ENCODE measurements at places on chromosomes 2 and 18.

GRCh38 chr18:67376372-67376771 lies 140.1 kb downstream of the DSEL start:
- DNase-seq = no peak

GRCh38 chr2:129812071-129812470 lies 167.4 kb upstream of the RAB6C start:
- DNase-seq = peak; percentile 83

- DNase-seq = no peak
These were observed 10.8 kb upstream of the MYO1B start for GRCh38 chr2:191234376-191234775.

DNA sequence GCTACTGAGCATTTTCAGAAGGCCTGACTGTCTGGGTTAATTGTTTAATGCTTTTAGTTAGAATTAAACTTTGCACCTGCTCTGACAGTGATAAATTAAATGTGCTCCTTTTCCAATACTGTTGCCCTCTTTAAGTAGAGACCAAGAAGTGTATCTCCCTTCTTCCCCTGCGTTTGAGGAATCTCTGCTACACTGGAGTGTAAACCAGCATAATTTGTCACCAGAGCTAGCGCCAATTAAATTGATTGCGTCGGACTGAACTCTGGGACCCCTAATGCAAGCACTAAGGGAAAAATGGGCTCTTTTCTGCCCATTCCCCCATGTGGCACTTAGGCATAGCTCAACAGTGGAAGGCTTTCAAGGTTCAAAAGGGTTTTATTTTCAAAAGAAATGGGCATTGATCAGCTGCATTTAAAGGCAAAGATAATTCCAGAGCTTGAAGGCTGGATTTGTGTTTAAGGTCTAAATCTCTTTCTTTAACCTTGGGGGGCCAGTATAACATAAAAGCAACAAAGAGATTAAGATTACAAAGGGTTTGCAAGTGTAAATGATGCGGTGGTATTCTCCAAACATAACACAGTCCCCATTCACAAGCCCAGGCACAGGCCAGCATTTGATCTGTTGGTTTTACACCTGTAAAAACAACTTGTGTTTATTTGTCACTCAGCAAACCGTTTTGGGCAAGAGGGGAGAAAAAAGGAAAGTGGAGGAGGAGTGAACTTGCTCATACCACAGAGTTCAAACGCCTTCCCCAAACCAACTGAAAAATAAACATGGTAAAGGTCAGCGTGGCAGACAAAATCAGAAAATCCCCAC lies 427.6 kb downstream of the BCL11A start:
- no peak for DNase-seq

DNA sequence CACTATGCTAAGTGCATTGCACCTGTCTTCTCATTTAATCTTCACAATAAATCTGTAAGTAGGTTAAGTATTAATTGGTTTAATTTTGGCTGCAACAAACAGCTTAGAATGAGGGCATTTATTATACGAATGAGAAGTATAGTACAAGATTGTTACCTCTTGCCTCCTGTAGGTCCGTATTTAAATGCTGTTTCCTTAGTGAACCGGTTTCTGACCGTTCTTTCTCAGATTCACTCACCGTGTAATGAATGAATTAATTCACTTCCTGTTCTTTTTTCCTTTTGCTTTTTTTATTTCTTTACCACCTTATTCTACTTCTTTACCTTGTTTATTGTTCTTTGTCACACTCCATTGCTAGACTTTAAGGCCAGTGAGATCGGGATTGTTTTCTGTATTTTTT lies 153.8 kb upstream of the RASGRP3 start:
- no peak for DNase-seq

GRCh38 chr18:1350931-1351450 lies 446.3 kb downstream of the ADCYAP1 start:
- no peak for DNase-seq

- peak; percentile 50 for DNase-seq
These were observed 64.0 kb downstream of the MBP start for GRCh38 chr18:77068321-77069312.

DNA sequence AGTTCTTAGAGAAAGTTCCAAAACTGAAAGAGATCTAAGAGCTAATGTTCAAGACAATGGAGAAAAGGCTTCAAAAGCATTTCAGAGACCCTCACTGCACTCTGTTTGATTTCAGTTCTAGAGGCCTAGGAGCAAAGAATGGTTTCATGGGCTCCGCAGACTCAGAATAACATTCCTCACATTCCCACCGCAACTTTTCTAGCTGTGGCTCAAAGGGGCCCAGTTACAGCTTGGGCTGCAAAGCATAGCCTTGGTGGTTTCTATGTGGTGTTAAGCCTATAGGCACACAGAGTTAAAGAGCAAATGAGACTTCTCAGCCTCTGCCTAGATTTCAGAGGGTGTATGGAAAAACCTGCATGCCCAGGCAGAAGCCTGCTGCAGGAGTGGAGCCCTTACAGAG lies 73.0 kb downstream of the FSIP2 start:
- DNase-seq = no peak

- DNase-seq = no peak
These were observed 292.5 kb downstream of the MTX2 start for GRCh38 chr2:176561706-176562105.

DNA sequence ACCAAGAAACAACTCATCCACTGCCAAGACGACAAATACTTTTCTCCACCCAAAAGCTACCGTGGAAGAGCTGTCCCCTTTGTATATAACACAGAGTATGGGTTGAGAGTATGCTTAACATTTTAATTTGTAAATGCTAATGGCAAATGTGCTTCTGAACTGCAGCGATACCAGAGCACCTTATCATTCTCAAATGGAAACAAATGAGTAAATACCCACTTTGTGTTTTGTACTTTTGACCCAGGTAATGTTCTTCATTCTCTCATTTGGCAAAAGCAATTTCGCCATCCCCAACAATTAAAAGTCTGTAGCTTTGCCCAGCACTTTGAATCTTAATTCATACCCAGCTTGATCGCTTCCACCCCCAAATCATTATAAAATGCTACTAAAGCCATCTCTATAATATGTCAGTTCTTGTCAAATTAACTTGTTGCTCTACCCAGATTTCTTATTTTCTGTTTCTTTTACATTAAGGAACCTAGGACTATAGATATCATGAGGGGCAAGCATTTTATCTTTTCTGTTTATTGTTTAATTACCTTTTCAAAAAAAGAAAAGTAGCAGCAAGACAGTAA lies 6.2 kb upstream of the POU3F3 start:
- no peak for DNase-seq

- no peak for DNase-seq
These were observed 100.2 kb downstream of the TWIST2 start for GRCh38 chr2:238947920-238948710.

GRCh38 chr18:25726298-25726697 lies 364.1 kb downstream of the SS18 start:
- no peak for DNase-seq

GRCh38 chr2:201070948-201071478 lies 458 bp downstream of the HYCC2 start:
- DNase-seq = peak; percentile 62

GRCh38 chr2:227829337-227829736 lies 15.7 kb downstream of the CCL20 start:
- DNase-seq = no peak

DNA sequence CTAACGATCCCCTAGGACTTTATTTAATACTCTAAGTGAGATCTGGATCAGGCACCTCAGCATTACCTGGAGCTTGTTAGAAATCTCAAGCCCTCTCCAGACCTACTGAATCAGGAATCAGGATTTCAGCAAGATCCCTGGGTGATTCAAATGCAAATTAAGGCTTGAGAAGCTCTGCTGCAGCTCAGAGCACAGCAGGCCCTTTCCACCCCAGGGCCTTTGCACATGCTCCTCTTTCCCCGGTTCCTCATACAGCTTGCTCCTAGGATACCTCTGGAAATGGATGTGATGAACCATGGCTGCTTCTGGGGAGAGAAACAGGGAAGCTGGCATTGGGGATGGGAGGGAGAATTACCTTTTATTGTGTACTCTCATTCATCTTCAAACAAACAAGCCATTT lies 40.3 kb upstream of the MGAT4A start:
- DNase-seq = no peak

DNA sequence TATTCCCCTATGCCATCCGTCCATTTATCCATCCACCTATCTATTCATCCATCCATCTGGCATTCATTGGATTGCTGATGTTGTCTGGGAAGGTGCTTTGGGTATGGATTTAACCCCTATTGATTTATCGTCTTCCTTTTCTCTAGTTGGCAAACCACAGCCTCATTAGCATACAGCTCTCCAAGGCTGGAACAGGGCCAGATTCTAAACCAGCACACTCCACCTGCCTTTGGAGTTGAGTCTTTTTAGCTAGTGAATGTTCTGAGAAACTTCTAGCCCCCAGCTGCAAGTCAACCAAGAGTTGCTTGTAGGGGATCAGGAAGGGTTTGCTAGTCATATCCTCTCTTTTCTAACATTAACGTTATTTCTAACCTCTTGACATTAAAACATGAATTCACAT lies 90.7 kb downstream of the NRP2 start:
- peak; percentile 35 for DNase-seq

- DNase-seq = no peak
These were observed 23.3 kb upstream of the UBE2F start for GRCh38 chr2:237943395-237944094.

DNA sequence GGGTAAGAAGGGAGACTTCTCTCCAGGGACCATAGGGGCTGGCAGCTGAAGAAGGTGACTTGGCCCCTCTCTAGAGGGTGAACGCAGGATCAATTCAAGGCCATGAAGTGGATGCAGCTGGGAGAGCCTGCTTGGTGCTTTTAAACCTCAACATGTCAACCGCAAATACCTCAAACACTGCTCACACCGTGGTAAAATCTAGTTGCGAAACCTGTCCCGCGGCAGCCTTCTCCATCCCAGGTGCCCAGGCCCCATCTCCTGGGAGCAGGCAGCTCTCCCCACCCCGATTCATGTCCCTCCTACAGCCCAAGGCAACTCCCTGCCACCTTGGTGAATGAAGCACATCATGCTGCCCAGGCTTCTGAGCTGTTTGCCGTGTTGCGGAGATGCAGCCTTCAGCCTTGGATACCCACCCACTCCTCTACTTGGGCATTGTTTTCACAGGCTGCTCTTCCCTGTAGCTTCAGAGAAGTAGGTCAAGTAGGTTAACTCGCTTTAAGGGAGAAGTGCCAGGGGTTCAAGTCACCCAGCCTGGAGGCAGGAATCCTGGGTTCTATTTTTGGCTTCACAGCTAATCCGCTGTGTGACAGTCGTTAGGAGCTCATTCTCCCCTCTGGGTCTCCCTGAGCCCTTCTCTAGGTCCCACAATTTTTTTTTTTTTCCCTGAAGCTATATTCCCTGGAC lies 6.2 kb upstream of the EFR3B start:
- no peak for DNase-seq

GRCh38 chr2:198322275-198322674 lies 517.9 kb downstream of the PLCL1 start:
- peak; percentile 9 for DNase-seq

- no peak for DNase-seq
These were observed 213.6 kb downstream of the PMAIP1 start for GRCh38 chr18:60113396-60113795.

DNA sequence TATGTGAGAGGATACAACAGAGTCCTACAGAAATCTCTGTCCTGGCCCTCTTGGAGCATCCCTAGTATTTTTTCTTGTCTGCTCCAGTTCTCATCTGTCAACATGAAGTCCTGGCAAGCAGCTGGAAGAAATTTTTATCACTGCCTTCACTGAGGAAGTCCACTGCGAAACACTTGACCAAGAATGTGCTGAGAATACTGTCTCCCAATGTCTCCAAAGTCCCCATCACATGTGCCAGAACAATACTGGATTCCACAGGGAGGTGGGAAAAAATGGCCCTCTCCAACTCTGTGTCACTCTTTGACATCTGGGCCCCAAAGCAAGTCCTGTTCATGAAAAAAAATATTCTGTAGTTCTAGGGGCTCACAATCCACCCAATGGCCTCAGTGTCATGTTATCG lies 32.8 kb upstream of the PGAP1 start:
- DNase-seq = no peak

DNA sequence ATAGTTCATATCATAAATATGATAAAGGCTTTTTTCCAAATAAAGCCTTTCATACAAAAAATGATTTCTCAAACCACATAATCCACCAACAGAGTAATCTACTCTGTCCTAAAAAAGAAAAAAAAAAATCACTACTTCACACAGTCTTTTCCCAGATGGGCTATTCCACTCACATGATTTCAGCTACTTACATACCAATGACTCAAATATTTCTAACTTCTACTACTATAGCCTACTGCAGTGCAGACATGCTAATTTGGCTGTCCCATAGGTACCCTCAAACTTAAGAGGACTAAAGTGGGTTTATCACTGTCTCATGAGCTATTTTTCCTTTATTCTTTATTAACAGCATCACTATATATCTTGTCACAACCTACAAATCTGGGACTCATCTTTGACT lies 57.4 kb downstream of the SLC66A3 start:
- no peak for DNase-seq

DNA sequence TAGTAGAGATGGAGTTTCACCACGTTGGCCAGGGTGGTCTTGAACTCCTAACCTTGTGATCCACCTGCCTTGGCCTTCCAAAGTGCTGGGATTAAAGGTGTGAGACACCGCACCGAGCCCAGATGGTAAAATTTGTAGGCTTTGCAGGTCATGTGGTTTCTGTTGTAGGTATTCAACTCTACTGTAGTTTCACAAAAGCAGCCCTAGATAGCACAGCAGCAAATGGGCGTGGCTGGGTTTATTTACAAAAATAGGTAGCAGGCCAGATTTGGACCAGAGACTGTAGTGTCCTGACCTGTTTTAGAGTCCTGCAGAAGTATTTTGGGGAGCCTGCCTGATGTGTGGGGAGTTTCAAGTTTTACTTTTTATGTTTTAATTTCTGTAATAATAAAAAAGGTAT lies 84.1 kb upstream of the RASGRP3 start:
- no peak for DNase-seq

DNA sequence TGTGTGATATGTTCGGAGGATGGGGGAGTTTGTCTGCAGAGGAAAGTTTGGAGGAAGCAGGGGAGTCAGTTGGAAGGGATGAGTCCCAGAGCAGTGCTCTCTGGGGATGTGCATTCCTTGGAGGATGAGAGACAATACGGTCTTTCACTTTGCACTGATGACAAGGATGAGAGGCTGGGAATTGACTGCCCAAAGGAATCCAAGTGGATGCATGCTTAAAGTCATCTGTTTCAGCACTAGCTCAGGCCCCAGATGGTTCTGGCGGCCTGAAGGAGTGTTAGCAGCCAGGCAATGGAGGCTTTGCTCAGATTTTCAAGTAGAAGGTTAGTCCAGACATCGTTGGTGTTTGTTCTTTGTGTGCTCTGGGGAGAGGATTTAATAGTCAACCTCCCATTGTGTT lies 100.2 kb downstream of the CRIM1 start:
- DNase-seq = no peak

GRCh38 chr2:923832-924601 lies 26.6 kb upstream of the SNTG2 start:
- DNase-seq = no peak

- no peak for DNase-seq
These were observed 138.3 kb downstream of the NCK2 start for GRCh38 chr2:105882920-105883435.

- DNase-seq = peak; percentile 64
These were observed 61.4 kb downstream of the SP3 start for GRCh38 chr2:173903601-173904394.

GRCh38 chr2:78982638-78983330 lies 42.7 kb upstream of the REG3G start:
- DNase-seq = no peak

- DNase-seq = no peak
These were observed 1898.8 kb upstream of the PIK3C3 start for GRCh38 chr18:40056079-40056692.

- DNase-seq = no peak
These were observed 484.4 kb downstream of the NRXN1 start for GRCh38 chr2:50547521-50547920.
